ENCODE measurements at places on chromosomes 2 and 18. TPM values are rescaled to one million over a fixed set of nuclear protein-coding genes. Genes with fewer than 3 reads are reported as not detected.

CTAGE1 gene
- total RNA-seq, result 0.07 TPM

MRO gene
- total RNA-seq, result 0.40 TPM

LONRF2 gene
- 13.7 TPM for total RNA-seq

TCF7L1 gene
- 48.3 TPM for total RNA-seq

MLPH gene
- total RNA-seq, result 7.7 TPM

HOXD12 gene
- total RNA-seq, result 0.27 TPM

ANKRD62 gene
- not detected for total RNA-seq

ALLC gene
- not detected for total RNA-seq

ZBTB7C gene
- total RNA-seq, result 9.1 TPM

DNA sequence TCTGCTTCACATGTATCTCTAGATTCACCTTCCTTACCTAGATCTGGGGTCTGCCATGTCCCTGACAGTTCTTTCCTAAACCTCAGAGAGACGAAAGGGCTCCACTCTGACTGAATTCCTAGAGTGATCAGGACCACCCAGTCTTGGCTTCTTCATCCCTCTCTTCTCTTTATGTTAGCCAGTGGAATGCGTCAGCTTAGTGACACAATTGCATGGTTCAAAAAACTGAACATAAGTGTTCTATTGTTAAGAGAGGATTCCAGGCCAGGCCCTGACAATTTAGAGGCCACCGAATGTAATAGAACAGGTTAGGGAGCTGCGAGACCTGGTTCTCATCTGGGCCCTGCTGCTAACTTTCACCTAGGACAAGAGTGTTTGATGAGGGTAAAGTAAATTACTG is 10.0 kb downstream of the PRELID3A start:
- H3K27ac ChIP-seq, result peak overlapping the region; percentile 62
- no peak for DNase-seq
- H3K27me3 ChIP-seq, result no peaks in the 10 kb centered on the region
- H3K4me1 ChIP-seq, result peaks cover 16% of the 10 kb centered on the region

- H3K4me3 ChIP-seq, result no peak overlapping the region
- DNase-seq, result no peak
- H3K36me3 ChIP-seq, result no peaks in the 10 kb centered on the region
- H3K27me3 ChIP-seq, result peaks cover 6% of the 10 kb centered on the region
- no peaks in the 10 kb centered on the region for H3K4me1 ChIP-seq
Measured at GRCh38 chr2:9015998-9016397, 12.5 kb upstream of the MBOAT2 start.

- peaks cover 47% of the 10 kb centered on the region for H3K27me3 ChIP-seq
- H3K27ac ChIP-seq, result no peak overlapping the region
- DNase-seq, result no peak
- H3K4me3 ChIP-seq, result peak overlapping the region; percentile 31
Measured at GRCh38 chr2:27303093-27304025, 4.9 kb downstream of the UCN start.

DNA sequence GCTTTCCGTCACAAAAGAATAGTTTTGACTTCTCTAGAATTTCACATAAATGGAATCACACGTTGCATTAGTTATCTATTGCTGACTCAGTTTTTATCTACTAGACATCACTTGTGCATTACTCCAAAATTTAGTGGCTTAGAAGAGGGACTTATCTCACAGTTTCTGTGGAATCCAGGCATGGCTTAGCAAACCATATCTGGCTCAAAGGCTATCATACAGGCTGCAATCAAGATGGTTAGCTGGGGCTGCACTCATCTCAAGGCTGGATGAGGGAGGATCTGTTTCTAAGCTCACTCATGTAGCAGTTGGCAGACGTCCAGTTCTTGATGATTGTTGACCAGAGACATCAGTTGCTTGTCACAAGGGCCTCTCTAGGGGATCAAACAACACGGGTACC is 6.6 kb upstream of the DSC3 start:
- H3K4me1 ChIP-seq, result peaks cover 34% of the 10 kb centered on the region
- no peak for DNase-seq
- peak overlapping the region; percentile 58 for H3K27ac ChIP-seq
- H3K27me3 ChIP-seq, result peaks cover 2% of the 10 kb centered on the region
- H3K4me3 ChIP-seq, result no peak overlapping the region

DNA sequence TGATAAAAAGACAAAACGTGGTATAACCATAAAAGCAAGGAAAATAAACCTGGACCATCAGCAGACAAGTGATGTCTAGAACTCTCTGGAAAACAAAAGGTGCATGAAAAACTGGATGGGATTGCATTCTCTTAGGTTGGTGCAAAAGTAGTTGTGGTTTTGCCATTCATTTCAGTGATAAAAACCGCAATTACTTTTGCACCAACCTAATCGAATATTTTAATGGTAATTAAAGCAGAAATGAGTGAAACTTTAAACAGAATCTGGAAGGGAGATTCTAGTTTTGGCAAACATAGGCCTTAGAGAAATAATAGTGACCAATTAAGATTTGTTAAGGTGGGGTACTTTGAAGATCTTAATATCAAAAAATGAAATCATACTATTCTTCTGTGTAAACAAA is 800.8 kb upstream of the GYPC start:
- H3K27ac ChIP-seq, result no peak overlapping the region
- H3K27me3 ChIP-seq, result no peaks in the 10 kb centered on the region
- H3K4me3 ChIP-seq, result no peak overlapping the region
- H3K4me1 ChIP-seq, result no peaks in the 10 kb centered on the region

GRCh38 chr18:6055711-6056110 is 160.4 kb upstream of the TMEM200C start:
- H3K27ac ChIP-seq, result no peak overlapping the region
- H3K27me3 ChIP-seq, result no peaks in the 10 kb centered on the region
- no peak overlapping the region for H3K4me3 ChIP-seq

- H3K27me3 ChIP-seq, result peaks cover 84% of the 10 kb centered on the region
- no peak overlapping the region for H3K4me3 ChIP-seq
- no peaks in the 10 kb centered on the region for H3K36me3 ChIP-seq
- H3K4me1 ChIP-seq, result peaks cover 19% of the 10 kb centered on the region
- no peak overlapping the region for H3K27ac ChIP-seq
- no peak for DNase-seq
Measured at GRCh38 chr2:44777036-44777435, 164.5 kb upstream of the SIX3 start.

- no peak overlapping the region for H3K27ac ChIP-seq
- no peak for DNase-seq
- H3K27me3 ChIP-seq, result no peaks in the 10 kb centered on the region
- H3K4me3 ChIP-seq, result no peak overlapping the region
- H3K36me3 ChIP-seq, result no peaks in the 10 kb centered on the region
- H3K4me1 ChIP-seq, result peaks cover 4% of the 10 kb centered on the region
Measured at GRCh38 chr18:49739275-49739674, 74.1 kb downstream of the ACAA2 start.
